ENCODE measurements at places on chromosomes 6 and 20.

- no peak for DNase-seq
Observed at GRCh38 chr6:53628354-53629119, 37.0 kb downstream of the KLHL31 start.

GRCh38 chr6:17585766-17586490, 14.2 kb upstream of the FAM8A1 start:
- DNase-seq: no peak

DNA sequence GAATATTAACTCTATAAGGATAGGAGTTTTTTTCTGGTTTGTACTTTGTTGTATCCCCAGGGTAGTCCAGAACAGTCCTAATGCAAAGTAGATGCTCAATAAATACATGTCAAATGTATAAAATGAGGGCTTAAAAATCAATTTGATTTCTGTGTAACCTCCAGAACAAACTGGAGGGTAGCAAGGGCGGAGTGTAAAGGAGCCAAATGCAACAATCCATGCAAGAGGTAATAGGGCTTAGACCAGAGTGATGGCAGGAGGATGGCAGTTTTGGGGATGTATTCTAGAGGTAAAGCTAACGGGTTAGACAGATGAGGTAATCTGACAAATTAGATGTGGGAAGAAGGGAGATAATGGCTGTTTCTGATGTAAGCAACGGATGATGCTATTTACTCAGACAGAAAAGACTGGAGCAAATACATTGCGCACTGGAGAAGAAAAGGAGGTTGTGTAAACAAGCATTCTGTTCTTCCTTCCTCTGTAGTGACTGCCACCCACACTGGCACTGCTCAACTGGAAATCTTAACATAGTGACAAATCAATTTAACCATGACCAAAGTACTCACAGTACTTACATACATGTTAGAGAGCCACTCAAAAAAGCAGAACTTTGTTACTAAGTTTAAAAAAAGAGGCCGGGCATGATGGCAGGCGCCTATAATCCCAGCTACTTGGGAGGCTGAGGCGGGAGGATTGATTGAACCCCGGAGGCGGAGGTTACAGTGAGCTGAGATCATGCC, 2.0 kb downstream of the ZNF318 start:
- DNase-seq: no peak

- no peak for DNase-seq
Observed at GRCh38 chr6:51960419-51960818, 127.0 kb downstream of the PKHD1 start.

DNA sequence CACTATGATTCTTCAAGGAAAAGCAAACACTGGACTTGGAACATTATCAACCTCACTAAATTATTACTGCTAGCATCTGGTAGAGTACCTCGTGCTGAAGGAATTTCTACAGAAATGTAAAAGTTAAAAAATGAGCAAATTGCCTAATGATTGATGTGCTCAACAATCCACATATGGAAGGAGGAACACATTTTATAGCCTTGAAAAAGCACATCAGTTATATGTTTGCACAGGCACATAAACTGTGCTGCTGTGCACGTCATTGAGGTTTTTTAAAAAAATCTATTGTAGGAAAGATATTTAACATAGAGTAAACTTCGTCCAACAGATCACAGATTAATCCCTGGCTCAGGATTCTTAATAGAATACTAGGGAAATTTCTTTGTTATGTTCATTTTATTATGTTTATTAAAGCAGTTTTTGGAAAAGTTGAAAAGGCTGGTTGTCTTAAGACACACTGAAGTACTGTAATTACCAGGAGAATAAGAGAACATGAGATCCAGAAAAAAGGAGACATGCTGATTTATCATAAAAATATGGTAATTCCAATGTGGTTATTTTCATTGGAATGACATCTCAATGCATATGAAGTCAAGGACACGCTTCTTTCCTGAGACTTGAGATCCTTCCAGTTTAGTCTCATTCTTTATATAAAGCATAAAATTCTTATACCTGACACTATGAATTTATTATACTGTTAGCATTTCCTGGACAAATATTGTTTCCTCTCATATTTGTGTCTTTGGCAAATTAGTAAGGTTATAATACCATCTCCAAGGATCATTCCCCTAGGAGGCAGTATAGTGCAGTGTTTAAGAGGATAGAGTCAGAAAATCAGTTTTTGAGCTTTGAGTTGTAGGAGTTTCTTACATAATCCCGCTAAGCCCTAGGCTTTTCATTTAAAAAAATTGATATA, 511.1 kb downstream of the TENT5A start:
- no peak for DNase-seq

GRCh38 chr20:38226553-38226952, 34.0 kb downstream of the KIAA1755 start:
- no peak for DNase-seq

DNA sequence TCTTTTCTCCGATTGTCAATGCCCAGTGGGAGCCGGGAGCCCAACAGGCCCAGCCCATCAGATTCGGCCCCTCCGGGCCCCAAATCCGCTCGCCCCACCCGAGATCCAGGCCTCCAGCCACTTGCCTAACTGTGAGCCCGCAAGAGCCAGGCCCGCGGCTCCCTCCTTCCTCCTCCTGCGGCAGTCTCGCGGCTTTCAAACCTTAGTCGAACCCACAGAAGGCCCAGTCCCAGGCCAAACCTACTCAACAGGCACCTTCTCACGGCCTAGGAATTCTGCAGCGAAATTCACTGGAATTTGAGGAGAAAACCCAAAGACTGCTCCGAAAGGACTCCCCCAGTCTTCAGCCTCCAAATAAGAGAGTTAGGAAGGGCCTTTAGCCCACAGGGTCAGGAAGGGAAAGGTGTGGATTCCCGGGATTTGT, 2.8 kb upstream of the TFAP2A start:
- DNase-seq: no peak

GRCh38 chr20:59580991-59581401, 23.3 kb upstream of the PHACTR3 start:
- DNase-seq: no peak

- DNase-seq: no peak
Observed at GRCh38 chr6:5968817-5969734, 37.6 kb downstream of the NRN1 start.

DNA sequence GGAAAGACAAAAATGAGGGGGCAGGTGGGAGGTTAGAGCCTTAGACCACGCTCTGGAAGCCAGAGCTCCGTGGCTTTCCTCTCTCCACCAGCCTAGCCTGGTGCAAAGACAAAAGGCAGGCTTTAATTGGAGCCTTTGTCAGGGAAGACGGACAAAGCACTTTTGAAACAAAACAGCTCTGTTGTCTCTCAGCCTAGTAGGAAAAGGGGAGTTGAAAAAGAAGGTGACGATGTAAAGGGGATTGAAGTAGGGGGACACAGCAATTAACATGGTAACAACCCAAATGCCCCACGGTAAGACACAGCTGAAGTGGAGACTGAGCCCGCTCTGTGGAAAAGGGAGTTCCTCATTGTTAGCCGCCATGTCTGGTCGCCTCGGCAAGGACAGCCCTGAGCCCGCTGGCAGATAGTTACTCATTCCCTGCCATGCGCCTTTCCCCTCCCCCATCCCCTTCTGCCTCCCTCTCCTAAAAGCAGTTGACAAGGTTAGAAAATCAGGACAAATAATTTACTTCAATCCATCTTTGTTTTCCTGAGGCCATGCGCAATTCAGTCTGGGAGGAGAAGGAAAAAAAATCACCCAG, 93.0 kb downstream of the TCP11 start:
- no peak for DNase-seq

GRCh38 chr6:83600459-83600858, 88.1 kb downstream of the PRSS35 start:
- no peak for DNase-seq

DNA sequence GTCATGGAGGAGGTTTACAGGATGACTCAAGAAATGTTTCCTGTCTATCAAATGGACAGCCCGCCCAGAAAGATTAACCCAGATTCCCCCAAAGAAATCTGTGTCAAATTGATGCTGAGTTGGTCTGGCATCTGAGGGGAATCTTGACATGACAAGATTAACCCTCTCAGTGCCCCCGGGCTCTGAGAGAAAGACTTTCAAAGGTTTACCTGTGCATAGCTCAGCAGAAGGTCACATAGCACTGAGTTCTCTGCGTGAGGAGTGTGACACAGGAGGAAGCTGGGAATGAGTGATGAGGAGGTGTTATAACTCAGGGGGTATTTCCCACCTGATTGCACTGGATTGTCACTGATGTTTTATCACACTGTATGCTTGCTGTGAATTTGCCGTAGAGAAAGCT, 601.2 kb downstream of the DHX35 start:
- DNase-seq: no peak

DNA sequence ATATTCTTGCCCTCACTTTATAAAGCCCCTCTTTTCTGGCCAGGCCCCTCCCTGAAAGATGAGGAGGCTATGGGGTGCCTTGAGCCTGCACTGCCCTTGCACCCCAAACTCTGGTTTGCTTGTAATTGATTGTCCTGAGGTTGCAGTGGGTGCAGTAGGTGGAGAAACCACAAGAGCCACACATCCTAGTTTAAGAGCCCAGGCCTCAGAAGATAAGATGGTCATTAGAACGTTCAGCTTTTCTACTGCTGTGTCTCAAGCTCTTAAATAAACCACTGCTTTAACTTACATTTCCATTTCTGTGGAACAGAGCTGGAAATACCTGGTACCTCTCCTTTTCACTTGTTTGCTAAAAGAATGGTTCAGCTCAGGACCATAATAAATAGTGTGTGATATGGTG, 9.0 kb downstream of the MRAP2 start:
- DNase-seq: no peak

All from stimulated activated CD4-positive, alpha-beta T cell treated with anti-CD3 and anti-CD28 coated beads, TNF-alpha, amount 100 ng/mL, for 4 hours (primary cell).